ENCODE measurements at places on chromosomes 2 and 18. TPM values are rescaled to one million over a fixed set of nuclear protein-coding genes. Genes with fewer than 3 reads are reported as not detected.

Gene IL37
- not detected for total RNA-seq

Gene CELF4
- 1.0 TPM for total RNA-seq

Gene POMC
- total RNA-seq, result 11.5 TPM

Gene TBC1D8
- total RNA-seq, result 89.0 TPM

Gene CDH19
- 1.0 TPM for total RNA-seq

Gene CCDC178
- total RNA-seq, result not detected

Gene MAP3K19
- total RNA-seq, result 3.2 TPM

Gene ZDBF2
- 5.9 TPM for total RNA-seq

Gene RAD51AP2
- not detected for total RNA-seq

Gene ALPG
- 2.3 TPM for total RNA-seq

Gene PTMA
- total RNA-seq, result 710 TPM

Gene WIPF1
- total RNA-seq, result 79.0 TPM
